ENCODE measurements at places on chromosomes 11 and 22.

DNA sequence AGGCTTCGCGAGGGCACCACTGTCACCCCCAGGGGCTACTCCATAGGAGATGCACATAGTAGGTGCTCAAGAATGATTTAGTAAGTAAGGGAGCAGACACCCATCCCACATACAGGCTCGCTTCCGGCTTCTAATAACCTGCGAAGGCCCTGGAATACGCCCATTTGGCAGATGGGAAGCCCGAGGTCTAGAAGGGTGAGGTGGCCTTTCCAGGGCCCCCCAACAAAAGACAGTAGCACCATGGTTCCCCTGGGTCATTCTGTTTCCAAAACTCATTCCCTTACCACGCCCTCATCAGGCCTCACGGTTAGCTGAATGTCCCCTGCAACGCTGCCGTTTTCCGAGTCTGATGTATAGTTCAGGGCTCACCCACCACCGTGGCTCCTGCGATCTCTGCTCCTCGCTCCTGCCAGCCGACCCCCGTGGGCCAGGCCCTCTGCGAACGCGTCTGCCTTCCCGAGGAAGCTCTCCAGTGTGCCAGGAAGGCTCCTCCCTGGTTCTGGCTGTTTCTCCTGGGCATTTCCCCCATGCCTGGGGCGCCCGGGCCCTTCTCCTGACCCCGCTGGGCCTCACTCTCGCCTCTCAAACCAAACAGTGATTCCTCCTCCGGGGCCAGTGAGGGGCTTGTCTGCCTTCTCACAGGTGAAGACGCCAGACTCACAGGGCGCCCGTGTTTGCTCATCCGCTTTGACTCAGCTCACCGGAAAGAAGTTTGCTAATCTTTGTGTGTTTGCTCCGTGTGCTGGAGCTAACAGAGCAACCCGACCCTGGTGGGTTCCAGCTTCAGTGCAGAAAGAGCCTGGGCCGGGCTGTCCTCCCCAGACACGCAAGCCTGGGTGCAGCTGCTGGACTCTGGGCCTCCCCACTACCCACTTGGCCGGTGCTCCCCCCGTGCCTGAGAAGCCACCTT lies 86.6 kb downstream of the RTL6 start:
- no peak for DNase-seq

- DNase-seq: no peak
Observed at GRCh38 chr11:57214494-57214893, 22.6 kb downstream of the APLNR start.

DNA sequence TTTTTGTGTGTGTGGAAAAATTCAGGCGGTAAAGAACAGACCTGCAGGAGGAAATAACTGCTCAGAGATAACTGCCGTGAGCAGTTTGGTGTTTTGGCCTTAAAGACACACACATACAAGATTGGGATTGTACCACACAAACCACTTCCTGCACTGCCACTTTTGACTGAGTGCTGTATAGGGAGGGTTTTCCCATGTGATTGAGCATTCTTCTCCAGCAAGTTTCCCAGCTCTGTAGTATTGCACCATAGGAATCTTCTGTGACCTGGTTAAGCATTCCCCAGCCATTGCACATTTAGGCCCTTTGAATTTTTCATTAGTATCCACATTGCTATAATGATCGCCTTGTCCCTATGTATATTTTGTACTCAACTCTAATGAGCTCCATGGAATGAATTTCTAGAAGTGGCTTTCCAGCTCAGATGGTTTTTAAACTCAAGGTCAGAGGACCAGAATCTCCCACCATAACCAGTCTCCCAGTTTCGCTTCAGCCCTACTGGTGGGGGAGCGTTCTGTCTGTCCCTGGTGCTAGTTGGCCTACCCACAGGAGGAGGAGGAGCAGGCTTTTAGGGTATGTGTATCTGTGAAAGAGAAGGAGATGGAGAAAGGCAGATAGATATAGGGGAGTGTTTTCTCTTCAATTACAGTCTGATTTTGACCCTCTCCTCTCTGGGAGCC lies 9.3 kb downstream of the CD82 start:
- DNase-seq: no peak

- DNase-seq: peak; percentile 95
Observed at GRCh38 chr11:65890324-65891218, at the start of gene CCDC85B. Gene CCDC85B (plus strand): TSS chr11:65890673. CDS start chr11:65890784, 111 bp downstream.

GRCh38 chr11:7251836-7252682 lies at the start of gene SYT9:
Gene SYT9 (plus strand): TSS chr11:7251904. CDS start chr11:7252187, 283 bp downstream.
- peak; percentile 64 for DNase-seq

GRCh38 chr22:23693979-23694680 lies 3.3 kb downstream of the RGL4 start:
- DNase-seq: no peak

- DNase-seq: no peak
Observed at GRCh38 chr22:50473088-50473487, 1.7 kb downstream of the SBF1 start.

GRCh38 chr22:25567251-25567675 lies 2.8 kb downstream of the GRK3 start:
- DNase-seq: no peak

DNA sequence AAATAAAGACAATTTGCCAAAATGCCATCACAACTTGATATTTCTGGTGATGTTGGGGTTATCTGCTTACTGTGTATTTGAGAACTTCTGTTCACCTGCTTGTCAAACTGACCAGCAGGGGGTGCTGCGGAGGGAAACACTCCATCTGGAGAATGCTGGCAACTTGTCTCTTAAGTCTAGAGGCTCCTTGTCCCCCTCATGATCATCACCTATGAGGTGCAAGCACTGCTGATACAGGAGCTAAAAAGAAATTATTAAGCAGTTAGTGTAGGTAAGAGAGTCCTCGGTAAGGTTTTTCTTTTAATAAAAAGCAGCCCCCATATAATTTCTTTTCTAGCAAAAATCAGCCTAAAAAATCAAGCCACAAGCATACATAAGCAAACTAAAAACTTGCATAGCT lies 32.7 kb upstream of the GLYATL1B start:
- no peak for DNase-seq

DNA sequence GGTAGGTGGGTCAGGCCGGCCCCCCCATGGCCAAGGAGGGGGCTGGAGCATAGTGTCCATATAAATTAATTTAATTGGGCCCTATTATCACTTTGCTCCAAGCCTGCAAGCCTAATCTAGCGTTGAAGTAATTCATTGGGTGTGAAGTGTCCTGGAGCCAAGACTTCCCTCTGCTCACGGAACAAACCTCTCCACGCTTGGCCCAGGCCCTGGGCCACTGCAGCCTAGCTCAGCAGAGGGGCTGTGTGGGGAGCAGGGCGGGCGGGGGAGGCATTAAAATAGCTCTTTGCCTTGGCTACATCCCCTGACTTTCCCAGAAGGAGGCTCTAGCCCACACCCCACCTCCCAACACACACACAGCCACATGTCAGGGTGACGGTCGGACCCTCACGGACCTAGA lies 73.5 kb downstream of the THAP12 start:
- DNase-seq: no peak

DNA sequence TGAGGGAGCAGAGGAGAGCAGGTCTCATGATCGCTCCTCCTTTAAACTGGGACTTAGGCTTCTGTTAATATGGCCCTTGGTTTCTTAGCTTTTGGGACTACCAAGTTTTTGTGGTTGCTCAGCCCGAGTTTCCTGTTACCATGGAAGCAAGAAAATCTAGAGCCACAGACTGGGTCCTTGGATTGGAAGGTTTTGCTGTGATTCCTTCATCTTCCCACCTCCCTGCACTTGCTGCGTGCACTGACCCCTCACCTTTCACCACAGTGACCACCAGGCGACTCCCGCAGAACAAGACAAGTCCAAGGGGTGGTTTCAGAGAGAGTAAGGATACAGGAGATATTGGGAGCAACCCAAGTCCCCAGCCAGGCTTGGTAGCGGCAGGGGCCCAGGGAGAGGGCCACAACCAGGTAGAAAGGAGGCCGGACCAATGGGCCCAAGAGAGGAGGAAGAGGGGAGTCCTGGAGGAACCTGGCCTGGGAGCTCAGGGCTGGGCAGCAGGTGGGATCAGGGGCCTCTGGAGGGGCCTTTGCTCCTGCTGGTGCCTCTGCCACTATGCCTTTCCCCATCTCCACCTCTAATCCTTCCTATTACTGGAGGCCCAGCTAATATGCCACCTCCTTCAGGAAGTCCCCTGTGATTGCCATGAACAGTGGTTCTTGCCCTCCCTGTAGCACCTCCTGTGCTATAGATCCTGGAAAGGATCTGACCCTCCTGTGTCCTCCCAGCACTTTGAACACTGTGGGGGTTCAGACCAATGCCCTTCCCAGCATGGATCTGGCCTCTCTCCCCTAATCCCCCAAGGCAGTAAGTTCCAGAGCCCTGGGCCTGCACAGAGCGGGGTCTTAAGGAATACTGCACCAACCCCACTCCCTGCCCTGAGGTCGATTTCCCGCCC lies 21.2 kb downstream of the CSF2RB start:
- no peak for DNase-seq

- DNase-seq: no peak
Observed at GRCh38 chr22:22598144-22598543, 39.1 kb upstream of the PRAME start.

DNA sequence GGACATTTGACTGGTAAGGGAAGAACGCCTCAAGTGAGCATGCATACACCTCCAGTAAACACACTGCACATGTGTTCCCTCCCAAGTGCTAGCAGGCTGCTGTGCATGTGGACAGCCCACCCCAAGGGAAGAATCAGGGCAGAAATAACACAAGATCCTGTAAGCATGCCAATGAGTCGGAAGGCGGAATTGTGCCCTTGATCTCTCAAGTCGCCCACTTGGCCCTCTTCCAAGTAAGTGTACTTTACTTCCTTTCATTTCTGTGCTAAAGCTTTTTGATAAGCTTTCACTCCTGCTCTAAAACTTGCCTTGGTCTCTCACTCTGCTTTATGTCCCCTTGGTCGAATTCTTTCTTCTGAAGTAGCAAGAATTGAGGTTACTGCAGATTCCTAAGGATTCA lies 139.6 kb downstream of the TRPC6 start:
- no peak for DNase-seq

DNA sequence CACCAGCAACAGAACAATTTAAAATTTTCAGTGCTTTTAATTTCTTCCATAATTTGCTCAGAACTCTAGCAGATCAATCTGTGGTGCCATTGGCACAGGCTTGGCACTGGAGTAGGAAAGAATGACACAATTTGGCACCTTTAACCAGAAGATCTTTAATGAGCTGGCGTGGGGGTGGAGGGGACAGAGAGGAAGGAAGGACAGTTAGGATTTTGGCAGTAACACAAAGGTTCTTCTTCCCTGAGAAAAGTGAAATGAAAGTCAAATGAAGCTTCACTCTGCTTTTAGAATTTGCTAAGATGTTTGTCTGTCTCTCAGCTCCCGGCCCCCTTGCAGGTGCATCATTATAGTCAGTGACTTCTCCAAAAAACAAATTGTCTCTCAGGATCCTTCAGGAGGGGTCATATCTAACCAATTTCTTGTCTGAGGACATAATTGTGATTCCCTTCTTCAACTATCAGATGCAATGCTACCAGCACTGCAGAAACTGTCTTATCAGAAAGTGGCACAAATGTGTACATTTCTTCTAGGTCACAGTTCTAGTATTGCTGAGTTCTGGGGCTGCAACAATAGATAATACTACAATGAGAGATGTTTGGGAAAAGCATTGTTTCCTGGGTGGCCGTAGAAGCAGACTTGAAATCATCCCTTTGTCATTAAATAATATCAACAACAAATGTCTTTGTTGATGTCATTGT lies 66.8 kb downstream of the CSTPP1 start:
- no peak for DNase-seq

DNA sequence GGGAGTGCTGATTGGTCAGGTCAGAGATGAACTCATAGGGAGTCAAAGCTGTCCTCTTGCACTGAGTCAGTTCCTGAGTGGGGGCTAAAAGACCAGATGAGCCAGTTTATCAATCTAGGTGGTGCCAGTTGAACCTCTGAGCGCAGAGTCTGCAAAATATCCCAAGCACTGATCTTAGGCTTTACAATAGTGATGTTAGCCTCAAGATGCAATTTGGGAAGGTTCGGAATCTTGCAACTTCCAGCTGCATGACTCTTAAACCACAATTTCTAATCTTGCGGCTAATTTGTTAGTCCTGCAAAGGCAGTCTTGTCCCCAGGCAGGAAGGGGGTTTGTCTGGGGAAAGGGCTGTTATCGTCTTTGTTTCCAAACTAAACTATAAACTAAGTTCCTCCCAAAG lies 92.3 kb upstream of the PARVA start:
- DNase-seq: no peak

DNA sequence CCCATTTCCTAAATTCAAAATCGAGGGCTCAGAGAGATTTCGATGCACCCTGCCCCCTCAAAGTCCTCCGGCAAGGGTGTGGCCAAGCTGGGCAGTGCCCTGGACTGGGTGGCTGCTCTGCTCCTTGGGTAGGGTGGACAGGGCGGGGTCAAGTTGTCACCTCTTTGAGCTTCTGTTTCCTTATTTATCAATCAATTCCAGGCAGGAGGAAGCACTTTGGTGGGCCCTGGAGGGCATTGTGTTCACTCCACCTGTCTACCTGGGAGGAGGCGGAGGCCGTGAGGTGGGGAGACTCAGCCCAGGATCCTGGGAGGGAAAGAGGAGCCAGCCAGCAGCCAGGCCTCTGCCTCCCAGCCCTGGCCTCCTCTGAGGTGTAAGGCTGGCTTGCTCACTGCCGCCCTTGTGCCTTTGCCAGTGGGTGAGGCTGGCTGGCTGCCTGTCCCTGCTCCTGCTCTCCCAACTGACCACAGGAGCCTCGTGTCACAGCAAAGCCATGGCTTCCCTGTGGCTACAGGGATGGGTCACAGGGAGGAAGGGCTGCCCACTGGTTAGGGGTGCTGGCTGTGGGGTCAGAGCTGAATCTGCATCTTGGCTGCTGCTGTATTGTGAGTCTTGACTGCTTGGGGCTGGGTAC lies 25.5 kb upstream of the SHISAL1 start:
- peak; percentile 9 for DNase-seq

DNA sequence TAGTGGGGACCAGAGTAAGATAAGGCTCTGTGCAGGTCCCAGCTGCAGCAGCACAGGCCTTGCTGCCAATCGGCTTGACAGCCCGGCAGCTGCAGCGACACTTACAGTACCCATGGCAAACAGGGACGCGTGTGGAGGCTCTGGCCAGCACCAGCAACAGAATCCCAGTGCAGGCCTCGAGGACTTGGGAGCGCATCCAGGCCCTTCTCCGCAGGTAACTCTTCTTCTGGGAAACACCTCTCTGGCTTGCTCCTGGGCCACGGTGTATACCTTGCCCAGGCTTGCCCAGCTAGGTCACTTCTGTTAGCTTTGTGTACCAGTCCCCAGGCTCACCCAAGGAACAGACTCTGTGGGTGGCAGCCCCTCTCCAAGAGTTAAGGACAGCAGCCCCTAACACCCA lies 126.7 kb downstream of the CTTN start:
- no peak for DNase-seq

DNA sequence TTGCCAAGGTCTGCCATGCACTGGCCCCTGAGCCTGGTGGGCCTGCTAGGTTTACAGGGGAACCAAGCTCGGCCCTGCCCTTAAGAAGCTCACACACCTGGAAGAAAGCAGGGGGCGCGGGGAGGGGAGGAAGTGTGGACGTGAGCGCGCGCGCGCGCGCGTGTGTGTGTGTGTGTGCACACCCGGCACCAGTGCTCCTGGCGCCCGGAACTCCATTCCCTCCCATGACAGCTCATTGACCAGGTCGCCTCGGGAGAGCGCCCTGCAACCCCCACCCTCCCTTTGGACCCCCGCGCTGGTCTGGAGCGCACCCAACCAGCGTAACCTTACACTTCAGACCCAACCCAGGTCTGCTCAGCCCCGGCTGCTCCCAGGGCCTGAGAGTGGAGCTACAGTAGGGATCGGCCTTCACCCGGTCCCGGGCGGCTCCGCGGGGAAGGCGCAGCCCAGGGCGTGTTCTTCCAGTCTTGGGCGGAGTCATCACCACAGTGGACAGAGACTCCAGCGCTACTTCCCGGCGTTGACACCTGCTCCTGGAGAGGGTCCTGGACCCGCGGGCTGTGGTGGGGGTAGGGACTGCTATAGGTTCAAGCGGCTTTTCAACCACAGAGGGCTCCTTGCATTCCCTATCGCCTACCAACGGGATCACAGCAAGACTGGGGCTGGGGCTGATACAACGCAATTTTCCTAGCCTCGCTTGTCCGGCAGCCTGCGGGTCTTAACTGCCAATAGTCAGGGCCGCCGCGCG lies 1.5 kb downstream of the GALNT18 start:
- DNase-seq: no peak

All from amygdala (tissue), 56 donors.